ENCODE measurements at places on chromosomes 5 and 9.

GRCh38 chr5:150350524-150351344 is 6.8 kb upstream of the TCOF1 start:
- peaks cover 9% of the 10 kb centered on the region for H3K4me1 ChIP-seq
- DNase-seq = peak; percentile 33
- H3K36me3 ChIP-seq = no peaks in the 10 kb centered on the region
- peak overlapping the region; percentile 42 for H3K27ac ChIP-seq
- peak overlapping the region; percentile 17 for H3K4me3 ChIP-seq
- H3K27me3 ChIP-seq = peaks cover 5% of the 10 kb centered on the region

DNA sequence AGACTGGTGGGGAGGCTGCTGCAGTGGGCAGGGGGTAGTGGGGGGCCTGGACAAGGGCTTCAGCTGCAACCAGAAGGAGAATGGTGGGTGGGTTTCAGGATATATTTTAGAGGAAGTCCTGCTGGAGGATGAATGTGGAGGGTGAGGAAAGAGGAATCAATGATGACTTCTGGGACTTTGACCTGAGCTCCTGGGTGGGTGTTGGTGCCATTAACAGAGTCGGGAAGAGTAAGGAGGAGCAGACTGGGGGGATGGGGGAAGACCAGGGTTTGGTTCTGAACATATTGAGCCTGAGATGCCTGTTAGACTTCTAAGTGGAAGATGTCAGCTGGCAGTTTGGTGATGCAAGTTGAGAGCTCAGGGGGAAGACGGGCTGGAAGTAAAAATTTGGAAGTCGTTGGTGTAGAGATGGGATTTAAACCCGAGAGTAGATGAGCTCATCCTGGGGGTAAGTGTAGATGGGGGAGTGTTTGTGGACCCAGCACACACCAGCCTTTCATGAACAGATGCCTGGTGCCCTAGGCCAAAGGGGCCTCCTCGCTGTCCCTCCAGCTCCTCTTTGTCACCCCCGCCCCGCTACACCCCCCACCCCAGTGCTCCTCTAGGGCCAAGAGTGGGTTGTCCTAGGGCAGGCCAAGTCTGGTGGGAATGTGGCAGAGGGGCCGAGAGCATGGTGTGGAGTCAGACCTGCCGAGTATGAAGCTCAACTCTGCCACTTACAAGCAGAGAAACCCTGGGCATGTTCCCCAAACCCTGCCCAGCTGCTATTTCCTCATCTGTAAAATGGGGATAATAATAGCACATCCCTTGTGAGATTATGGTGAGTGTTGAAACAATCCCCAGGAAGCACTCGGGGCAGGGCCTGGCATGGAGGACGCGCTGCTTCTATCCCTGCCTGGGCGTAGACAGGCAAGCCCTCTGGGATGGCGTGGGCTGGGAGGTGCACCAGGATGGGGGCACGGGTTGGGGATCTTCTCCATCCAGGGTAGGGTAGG is 4.0 kb downstream of the DNM1 start:
- H3K27me3 ChIP-seq = peaks cover 43% of the 10 kb centered on the region
- peaks cover 14% of the 10 kb centered on the region for H3K4me1 ChIP-seq
- peaks cover 2% of the 10 kb centered on the region for H3K36me3 ChIP-seq
- no peak overlapping the region for H3K27ac ChIP-seq

- H3K36me3 ChIP-seq = peaks cover 1% of the 10 kb centered on the region
- DNase-seq = no peak
- H3K4me3 ChIP-seq = peak overlapping the region; percentile 57
- no peak overlapping the region for H3K27ac ChIP-seq
- no peaks in the 10 kb centered on the region for H3K27me3 ChIP-seq
Measured at GRCh38 chr9:136372561-136373299, 739 bp downstream of the CARD9 start.

- H3K36me3 ChIP-seq = no peaks in the 10 kb centered on the region
- DNase-seq = no peak
- peaks cover 22% of the 10 kb centered on the region for H3K27me3 ChIP-seq
- no peaks in the 10 kb centered on the region for H3K4me1 ChIP-seq
- H3K4me3 ChIP-seq = no peak overlapping the region
Measured at GRCh38 chr9:23819403-23819802, 6.6 kb downstream of the ELAVL2 start.

GRCh38 chr5:178325679-178326373 is 93.2 kb upstream of the PHYKPL start:
- no peaks in the 10 kb centered on the region for H3K27me3 ChIP-seq
- H3K4me3 ChIP-seq = no peak overlapping the region
- no peak overlapping the region for H3K27ac ChIP-seq
- no peaks in the 10 kb centered on the region for H3K36me3 ChIP-seq
- H3K4me1 ChIP-seq = peaks cover 4% of the 10 kb centered on the region

- no peaks in the 10 kb centered on the region for H3K36me3 ChIP-seq
- DNase-seq = no peak
- no peak overlapping the region for H3K27ac ChIP-seq
- H3K4me1 ChIP-seq = no peaks in the 10 kb centered on the region
Measured at GRCh38 chr5:19745247-19745646, 242.8 kb downstream of the CDH18 start.

DNA sequence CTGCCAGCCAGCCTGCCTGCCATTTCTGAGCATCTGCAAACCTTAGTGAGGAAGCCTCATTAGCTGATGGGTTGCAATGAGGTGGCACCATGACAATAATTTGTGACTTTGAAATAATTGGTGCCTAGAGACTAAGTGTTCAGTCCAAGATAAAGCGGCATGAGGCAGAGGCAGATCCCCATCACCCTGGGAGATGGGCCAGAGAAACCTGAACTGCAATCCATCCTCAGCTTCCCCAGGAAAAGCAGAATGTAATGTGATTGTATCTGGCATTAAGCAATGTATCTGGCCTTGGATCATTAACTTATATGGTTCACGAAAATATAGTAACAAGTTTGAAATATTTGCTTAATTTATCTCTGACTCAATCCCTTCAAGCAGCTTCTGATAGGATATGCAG is 101.0 kb downstream of the SPOCK1 start:
- no peaks in the 10 kb centered on the region for H3K36me3 ChIP-seq
- H3K27me3 ChIP-seq = peaks cover 1% of the 10 kb centered on the region
- H3K4me1 ChIP-seq = no peaks in the 10 kb centered on the region
- no peak for DNase-seq
- H3K27ac ChIP-seq = no peak overlapping the region
- H3K4me3 ChIP-seq = no peak overlapping the region

DNA sequence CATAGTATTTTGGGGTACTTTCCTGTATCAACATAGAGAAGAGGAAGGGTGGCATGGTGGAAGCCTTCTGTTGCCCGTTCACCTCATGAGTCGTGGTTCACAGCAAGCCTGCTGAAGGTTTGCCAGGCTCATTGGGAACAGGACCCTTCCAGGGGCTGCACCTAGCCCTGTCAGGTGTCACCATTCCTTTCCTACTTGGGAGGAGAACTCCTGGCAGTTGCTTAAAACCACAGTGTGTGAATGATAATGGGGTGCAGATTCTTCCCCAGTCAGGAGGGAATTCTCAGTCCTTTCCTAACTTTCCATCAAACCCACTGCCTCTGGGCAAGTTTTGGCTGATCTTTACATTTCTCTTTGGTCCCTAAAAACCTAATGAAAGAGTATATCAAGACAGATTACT is 99.4 kb upstream of the CTNND2 start:
- no peaks in the 10 kb centered on the region for H3K36me3 ChIP-seq
- H3K27ac ChIP-seq = no peak overlapping the region
- H3K4me3 ChIP-seq = no peak overlapping the region
- no peaks in the 10 kb centered on the region for H3K4me1 ChIP-seq

GRCh38 chr5:179822444-179822990 is 1.8 kb downstream of the SQSTM1 start:
- peaks cover 30% of the 10 kb centered on the region for H3K36me3 ChIP-seq
- peak overlapping the region; percentile 74 for H3K27ac ChIP-seq
- H3K4me1 ChIP-seq = peaks cover 50% of the 10 kb centered on the region
- H3K27me3 ChIP-seq = no peaks in the 10 kb centered on the region
- peak overlapping the region; percentile 95 for H3K4me3 ChIP-seq

GRCh38 chr5:179324760-179325295 is 20.4 kb downstream of the ADAMTS2 start:
- no peak for DNase-seq
- no peaks in the 10 kb centered on the region for H3K36me3 ChIP-seq
- no peak overlapping the region for H3K27ac ChIP-seq
- no peaks in the 10 kb centered on the region for H3K27me3 ChIP-seq
- no peaks in the 10 kb centered on the region for H3K4me1 ChIP-seq
- no peak overlapping the region for H3K4me3 ChIP-seq

DNA sequence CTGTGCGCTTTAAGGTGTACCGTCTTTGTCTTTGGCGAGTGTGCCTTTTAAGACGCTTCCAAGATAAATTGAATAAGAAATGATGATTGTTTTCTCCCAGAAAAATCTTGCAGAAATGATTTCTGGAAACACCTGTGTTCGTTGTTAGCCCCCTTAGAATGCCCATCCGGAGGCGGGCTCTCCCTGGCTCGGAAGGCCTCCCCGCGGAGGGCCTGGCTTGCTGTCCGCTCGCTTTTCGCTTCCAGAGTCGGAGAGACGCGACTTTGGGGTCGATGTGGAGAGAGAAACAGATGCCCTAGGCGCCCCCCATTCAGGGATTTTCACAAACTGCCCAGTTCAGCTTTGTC is 23.9 kb downstream of the LECT2 start:
- H3K27ac ChIP-seq = no peak overlapping the region
- no peaks in the 10 kb centered on the region for H3K36me3 ChIP-seq

DNA sequence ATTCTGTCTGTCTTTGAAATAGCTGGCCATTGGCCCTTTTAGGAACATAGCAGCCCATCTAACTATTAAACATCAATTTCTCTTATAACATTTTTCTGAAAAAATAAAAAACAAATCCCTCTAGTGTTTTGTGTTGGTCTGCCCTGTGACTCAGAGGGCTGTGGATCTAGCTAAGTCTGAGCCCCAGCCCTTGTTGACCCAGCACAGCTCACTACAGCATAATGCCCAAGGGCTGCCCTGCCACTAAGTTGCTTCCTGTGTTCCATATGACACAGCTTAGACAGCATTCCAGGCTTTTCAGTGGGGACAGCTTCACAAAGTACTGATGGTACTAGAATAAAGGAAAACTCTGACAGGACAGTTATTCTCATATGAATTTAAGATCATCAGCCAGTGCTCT is 136.0 kb downstream of the SCAMP1 start:
- no peaks in the 10 kb centered on the region for H3K36me3 ChIP-seq
- H3K4me1 ChIP-seq = no peaks in the 10 kb centered on the region
- no peak for DNase-seq

DNA sequence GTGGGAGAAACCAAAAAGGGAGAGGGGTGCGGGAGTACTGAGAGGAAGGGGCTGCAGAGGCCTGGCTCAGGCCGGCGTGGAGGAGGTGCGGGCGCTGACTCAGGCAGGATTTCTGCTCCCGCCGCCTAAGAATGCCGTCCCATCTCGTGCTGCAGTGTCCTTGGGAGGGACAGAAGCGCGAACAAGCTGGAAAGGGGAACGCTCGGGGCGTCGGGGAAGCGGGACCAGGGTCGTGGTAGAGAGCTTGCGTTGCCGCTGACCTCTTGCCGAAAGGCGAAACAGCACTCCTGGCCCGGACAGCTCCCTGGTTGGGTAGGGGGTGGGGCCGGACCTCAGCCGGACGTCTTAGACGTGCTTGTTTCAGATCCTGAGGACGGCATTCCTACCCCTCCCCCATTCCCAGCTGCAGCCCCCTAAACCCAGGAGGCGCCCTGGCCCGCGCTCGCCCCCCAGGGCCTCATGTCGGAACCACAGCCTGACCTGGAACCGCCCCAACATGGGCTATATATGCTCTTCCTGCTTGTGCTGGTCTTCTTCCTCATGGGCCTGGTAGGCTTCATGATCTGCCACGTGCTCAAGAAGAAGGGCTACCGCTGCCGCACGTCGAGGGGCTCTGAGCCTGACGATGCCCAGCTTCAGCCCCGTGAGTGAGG is 1.1 kb downstream of the RELL2 start:
- DNase-seq = peak; percentile 25
- peaks cover 55% of the 10 kb centered on the region for H3K4me1 ChIP-seq
- H3K27ac ChIP-seq = peak overlapping the region; percentile 83
- H3K4me3 ChIP-seq = peak overlapping the region; percentile 93
- peaks cover 22% of the 10 kb centered on the region for H3K36me3 ChIP-seq

DNA sequence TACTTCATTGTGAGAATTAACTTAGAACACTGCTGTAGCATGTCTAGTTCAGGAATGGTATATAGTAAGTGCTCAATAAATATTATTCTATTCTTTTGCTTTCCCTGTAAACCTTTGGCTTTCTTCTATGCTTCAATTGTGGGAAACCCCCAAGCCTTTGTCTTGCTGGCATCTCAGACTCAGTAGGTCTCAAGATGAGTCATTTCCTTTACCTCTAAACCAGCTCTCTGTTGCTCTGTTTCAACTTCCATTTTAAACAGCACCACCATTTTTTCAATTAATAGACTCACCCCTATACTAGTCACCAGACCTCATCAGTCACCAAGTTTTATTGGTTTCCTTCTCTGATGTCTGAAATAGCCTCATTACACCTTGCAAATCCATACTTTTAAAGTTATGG is 43.5 kb downstream of the DMAC1 start:
- H3K4me1 ChIP-seq = peaks cover 39% of the 10 kb centered on the region
- H3K27me3 ChIP-seq = peaks cover 6% of the 10 kb centered on the region
- H3K4me3 ChIP-seq = peak overlapping the region; percentile 21
- peaks cover 19% of the 10 kb centered on the region for H3K36me3 ChIP-seq

- DNase-seq = no peak
- H3K4me1 ChIP-seq = no peaks in the 10 kb centered on the region
- H3K27ac ChIP-seq = no peak overlapping the region
- no peak overlapping the region for H3K4me3 ChIP-seq
- no peaks in the 10 kb centered on the region for H3K36me3 ChIP-seq
- no peaks in the 10 kb centered on the region for H3K27me3 ChIP-seq
Measured at GRCh38 chr5:22665801-22666200, 187.3 kb downstream of the CDH12 start.

- no peak overlapping the region for H3K4me3 ChIP-seq
- no peaks in the 10 kb centered on the region for H3K27me3 ChIP-seq
- H3K27ac ChIP-seq = no peak overlapping the region
- H3K4me1 ChIP-seq = no peaks in the 10 kb centered on the region
Measured at GRCh38 chr5:100423330-100423729, 111.8 kb upstream of the FAM174A start.

DNA sequence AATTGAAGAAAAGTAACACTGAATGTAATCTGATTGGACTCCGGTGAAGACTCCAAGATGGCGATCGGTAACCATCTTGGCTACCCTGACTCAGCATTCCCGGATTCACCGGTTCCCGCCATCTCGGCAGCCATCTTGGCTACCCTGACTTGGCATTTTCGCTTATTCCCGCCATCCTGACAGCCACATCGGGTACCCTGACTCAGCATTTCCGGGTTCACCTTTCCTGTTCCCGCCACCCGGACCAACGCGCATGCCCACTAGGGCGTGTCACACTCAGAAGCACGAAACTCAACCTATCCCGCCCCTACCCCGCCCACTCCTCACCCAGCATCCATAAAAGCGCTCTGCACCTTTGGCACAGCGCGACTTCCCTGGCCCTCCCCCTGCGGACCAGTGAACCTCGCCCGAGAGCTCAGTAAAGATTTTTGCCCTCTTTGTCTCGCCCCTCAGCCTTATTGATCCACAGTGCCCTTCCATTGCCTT is 17.2 kb downstream of the SPTLC1 start:
- no peaks in the 10 kb centered on the region for H3K27me3 ChIP-seq
- H3K27ac ChIP-seq = peak overlapping the region; percentile 80
- peaks cover 45% of the 10 kb centered on the region for H3K4me1 ChIP-seq
- peaks cover 36% of the 10 kb centered on the region for H3K36me3 ChIP-seq
- DNase-seq = peak; percentile 57

GRCh38 chr5:171270136-171270535 is 38.9 kb upstream of the TLX3 start:
- no peaks in the 10 kb centered on the region for H3K4me1 ChIP-seq
- no peak overlapping the region for H3K4me3 ChIP-seq
- peaks cover 12% of the 10 kb centered on the region for H3K27me3 ChIP-seq
- no peak for DNase-seq
- H3K27ac ChIP-seq = no peak overlapping the region
- H3K36me3 ChIP-seq = no peaks in the 10 kb centered on the region

Data from activated T-helper 1 cell treated with anti-CD3 and anti-CD28 coated beads, Interleukin-12 subunit alpha, Interleukin-12 subunit beta, Interleukin-2, Interleukin-4 antibody, amounts not matched to agents 30 ng/mL and 10 ng/mL and 1 ng/mL, durations not matched to agents 14 hours and 24 hours and 36 hours (primary cell).